GM12865 (cell line): ENCODE measurements at places on chromosomes 3 and 15.

DNA sequence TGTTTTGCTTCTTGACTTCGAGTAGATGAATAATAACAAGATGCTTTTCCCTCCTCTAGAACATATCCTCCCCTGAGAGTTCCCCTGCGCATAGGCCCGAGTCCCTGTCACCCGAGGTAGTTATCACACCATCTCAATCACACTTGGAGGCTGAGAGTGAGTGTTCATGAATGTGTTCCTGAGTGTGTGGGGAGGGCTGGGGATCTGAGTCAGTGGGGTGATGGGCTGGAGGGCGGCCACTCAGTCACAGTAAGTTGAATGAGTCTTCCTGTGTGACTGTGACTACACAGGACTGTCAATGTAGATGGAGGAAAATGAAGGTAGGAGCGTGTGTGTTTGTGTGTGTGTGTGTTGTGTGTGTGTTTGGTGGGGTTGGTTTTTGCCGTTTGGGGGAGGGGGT lies 71.0 kb downstream of the SETD5 start:
- DNase-seq = no peak

GRCh38 chr3:110430146-110430545 lies 641.5 kb upstream of the NECTIN3 start:
- no peak for DNase-seq

DNA sequence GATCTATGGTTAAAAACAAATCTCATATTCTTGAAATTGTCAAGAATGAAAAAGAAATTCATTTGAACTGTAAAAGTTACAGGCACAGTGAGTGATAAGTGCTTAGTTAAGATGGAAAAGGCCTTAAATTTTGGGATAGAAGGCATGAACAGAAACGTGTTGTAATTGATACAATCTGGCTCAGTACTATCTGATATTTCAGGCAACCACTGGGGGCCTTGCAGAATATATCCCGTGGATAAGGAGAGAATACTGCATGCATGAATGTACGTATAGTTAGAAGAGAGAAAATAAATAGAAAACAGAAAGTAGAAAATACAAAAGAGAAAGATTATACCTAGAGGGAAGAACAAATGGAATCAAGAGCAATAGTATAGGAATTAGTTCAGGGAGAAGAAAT lies 741.4 kb upstream of the CCDC54 start:
- no peak for DNase-seq

- DNase-seq = no peak
These were observed at the start of gene GASK1A for GRCh38 chr3:42979044-42979972. Gene GASK1A (plus strand): TSS chr3:42979311. CDS start chr3:42979643, 332 bp downstream.

- DNase-seq = no peak
These were observed 3.8 kb downstream of the SCAMP2 start for GRCh38 chr15:74869372-74869725.

GRCh38 chr3:38713121-38713520 lies 63.6 kb upstream of the SCN5A start:
- DNase-seq = no peak

DNA sequence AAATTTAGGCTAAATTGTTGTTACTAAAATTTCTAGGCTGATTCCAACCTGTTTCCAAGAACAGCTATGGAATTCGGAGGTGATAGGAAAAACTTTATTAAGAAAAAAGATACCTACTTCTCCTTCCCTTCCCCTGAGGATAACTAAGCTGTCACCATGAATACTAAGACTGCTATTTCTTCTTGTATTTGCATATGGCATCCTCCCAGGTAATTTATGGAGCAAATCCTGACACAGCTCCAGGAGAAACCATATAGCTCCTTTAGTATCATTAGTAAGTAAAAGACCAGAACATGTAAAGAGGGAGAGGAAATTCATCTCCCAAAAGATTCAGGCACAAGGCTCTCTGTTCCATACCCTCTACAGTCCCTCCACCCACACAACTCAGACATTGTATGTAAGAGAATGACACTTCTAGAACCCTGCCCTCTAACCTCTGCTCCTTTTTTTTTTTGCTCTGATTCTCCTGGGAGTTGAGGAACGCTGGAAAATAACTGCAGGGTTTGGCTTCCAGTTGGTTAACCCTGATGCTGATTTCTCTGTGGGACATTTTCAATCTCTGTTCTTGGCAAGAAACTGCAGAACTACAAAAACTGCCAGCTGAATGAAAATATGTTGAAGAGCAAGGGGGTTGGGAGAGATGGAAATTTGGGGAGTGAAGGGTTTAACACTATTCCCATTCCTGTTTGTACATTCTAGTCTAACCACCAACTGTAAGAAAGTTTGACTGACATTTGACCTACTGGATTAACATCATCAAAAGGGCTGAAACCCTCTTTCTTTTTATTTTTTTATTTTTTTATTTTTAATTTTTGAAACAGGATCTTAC lies 14.2 kb upstream of the MAGI1 start:
- DNase-seq = no peak

DNA sequence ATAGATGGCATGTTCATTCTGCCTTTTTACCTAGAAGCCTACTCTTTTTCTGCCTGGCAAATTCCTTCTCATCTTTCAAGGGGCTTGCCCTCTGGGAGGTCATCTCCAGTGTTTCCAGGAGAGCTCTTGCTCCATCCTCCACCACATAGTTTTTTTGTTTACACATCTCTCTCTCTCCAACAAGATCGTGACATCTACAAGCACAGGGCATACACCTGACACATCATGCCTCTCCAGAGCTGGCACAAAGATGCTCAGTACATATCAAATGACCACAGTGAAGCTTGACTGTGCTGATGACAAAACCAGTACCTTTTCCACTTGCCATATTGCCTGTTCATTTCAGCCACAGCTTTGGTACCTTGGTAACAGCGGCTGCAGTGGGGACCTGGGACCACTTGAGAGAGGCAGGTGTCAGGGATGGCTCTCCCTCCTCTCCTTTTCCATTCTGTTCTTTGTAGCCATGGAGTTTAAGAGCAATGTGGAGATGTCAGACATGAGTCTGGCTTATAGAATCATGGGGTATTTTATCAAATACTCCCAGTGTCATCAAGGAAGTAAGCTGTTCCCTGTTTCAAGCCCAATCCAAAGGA lies 15.4 kb downstream of the ALPK3 start:
- no peak for DNase-seq

DNA sequence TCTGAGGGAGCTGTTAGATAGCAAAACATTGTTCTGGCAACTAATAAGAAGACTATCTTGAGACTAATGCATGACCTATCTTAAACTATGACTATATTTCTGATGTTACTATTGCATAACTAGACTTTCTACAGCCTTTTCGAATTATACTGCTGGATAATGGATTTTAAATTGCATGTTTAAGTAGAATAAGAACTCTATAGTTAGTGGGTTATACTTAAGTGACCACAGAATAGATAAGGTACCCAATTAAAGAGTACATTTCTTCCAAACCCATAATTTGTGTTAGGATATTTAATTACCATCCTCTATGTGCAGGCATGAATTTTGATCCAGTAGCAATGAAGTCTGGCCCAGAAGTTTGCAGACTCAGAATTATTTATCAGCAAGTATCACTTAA lies 44.6 kb upstream of the SPPL2A start:
- no peak for DNase-seq

DNA sequence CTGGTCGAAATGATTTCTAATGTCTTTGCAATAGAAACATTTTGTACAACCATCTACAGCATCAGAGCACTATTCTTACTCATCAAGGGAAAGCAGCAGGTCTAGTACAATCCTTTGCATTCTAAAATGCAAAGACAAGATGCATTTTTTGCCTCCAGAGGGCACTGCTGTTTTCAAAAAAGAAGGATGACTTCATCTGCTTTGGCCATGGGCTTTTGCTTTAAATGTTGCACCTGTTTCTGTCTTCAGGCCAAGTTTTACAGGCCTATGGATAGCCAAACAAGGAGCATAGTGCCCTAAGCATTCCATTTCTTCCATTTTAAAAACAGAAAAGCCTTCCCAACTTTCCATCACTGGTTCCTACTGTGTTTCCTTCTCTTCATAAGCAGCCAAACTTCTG lies 3.4 kb downstream of the PARP9 start:
- DNase-seq = peak; percentile 85
